Cardiac ventricle fibroblast (primary cell): ENCODE measurements at places on chromosomes 4 and X. TPM values are rescaled to one million over a fixed set of nuclear protein-coding genes. Genes with fewer than 3 reads are reported as not detected.

HADH gene
- 21.9 and 23.5 TPM in 2 replicates for total RNA-seq

PDZD4 gene
- total RNA-seq: 0.69 and 1.3 TPM in 2 replicates

RAB9B gene
- 0.83 and 1.7 TPM in 2 replicates for total RNA-seq

SPANXD gene
- total RNA-seq: not detected in 2 replicates

PKD2 gene
- total RNA-seq: 23.3 and 26.5 TPM in 2 replicates

MAGEB1 gene
- not detected in 2 replicates for total RNA-seq

UCP1 gene
- total RNA-seq: not detected in 2 replicates

BTC gene
- not detected in 2 replicates for total RNA-seq

CFAP99 gene
- not detected in 2 replicates for total RNA-seq

VCX2 gene
- total RNA-seq: not detected in 2 replicates

PNMA5 gene
- total RNA-seq: not detected in 2 replicates

BOD1L1 gene
- total RNA-seq: 20.5 and 21.2 TPM in 2 replicates

TSPAN7 gene
- total RNA-seq: 0.49 TPM in 1 of 2 replicates, not detected in the other

CCKAR gene
- not detected in 2 replicates for total RNA-seq

CT45A10 gene
- total RNA-seq: not detected in 2 replicates

PRDM8 gene
- total RNA-seq: 2.7 and 3.5 TPM in 2 replicates

POU3F4 gene
- total RNA-seq: not detected in 2 replicates

TASL gene
- not detected in 2 replicates for total RNA-seq

GAGE1 gene
- not detected in 2 replicates for total RNA-seq

SSX4B gene
- total RNA-seq: not detected in 2 replicates

CFP gene
- total RNA-seq: 0.06 and 0.20 TPM in 2 replicates

TMPRSS11B gene
- not detected in 2 replicates for total RNA-seq

LEF1 gene
- 0.19 and 0.39 TPM in 2 replicates for total RNA-seq

VGLL1 gene
- not detected in 2 replicates for total RNA-seq

ARMCX2 gene
- total RNA-seq: 74.2 and 76.6 TPM in 2 replicates

GAGE12E gene
- not detected in 2 replicates for total RNA-seq

UGT2A1 gene
- not detected in 2 replicates for total RNA-seq

MAB21L2 gene
- not detected in 2 replicates for total RNA-seq

UGT2B11 gene
- not detected in 2 replicates for total RNA-seq

TEX11 gene
- not detected in 2 replicates for total RNA-seq

ASMT gene
- not detected in 2 replicates for total RNA-seq

AMTN gene
- total RNA-seq: not detected in 2 replicates

METAP1 gene
- total RNA-seq: 25.8 and 27.6 TPM in 2 replicates

WDR45 gene
- total RNA-seq: 64.5 and 72.1 TPM in 2 replicates

MAGEA9B gene
- total RNA-seq: not detected in 2 replicates

MTNR1A gene
- total RNA-seq: not detected in 2 replicates

KLHL34 gene
- not detected in 2 replicates for total RNA-seq

NLGN3 gene
- 0.10 and 0.44 TPM in 2 replicates for total RNA-seq

ATP8A1 gene
- total RNA-seq: 1.4 and 2.1 TPM in 2 replicates

IL2RG gene
- not detected in 2 replicates for total RNA-seq

KLKB1 gene
- 0.24 and 0.31 TPM in 2 replicates for total RNA-seq

PLK4 gene
- 1.5 and 6.4 TPM in 2 replicates for total RNA-seq
